ENCODE measurements at places on chromosomes 11 and 22.

DNA sequence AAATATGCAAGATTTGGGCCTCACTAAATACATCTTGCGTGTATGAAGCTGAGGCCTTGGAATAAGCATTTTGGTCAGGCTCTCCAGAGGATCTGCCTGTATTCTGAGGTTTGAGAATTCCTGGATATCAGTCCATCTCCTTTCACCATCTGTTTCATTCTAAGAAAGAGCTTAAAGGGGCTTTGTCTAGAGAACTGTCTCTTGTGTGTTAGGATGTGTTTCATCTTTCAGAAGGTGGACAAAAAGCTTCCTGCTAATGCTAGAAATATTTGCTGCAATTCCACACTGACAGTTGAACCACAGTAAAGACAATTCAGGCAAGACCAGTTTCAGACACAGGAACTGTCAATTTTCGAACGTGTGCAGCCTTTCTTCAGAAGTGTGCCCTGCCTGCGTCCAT is 185.4 kb downstream of the DBX1 start:
- no peak for DNase-seq

GRCh38 chr11:16225623-16226022 is 130.7 kb downstream of the SOX6 start:
- no peak for DNase-seq

GRCh38 chr22:48783821-48784266 is 1043.8 kb downstream of the BRD1 start:
- DNase-seq: no peak

GRCh38 chr11:2812371-2812991 is 73.1 kb downstream of the CDKN1C start:
- no peak for DNase-seq

DNA sequence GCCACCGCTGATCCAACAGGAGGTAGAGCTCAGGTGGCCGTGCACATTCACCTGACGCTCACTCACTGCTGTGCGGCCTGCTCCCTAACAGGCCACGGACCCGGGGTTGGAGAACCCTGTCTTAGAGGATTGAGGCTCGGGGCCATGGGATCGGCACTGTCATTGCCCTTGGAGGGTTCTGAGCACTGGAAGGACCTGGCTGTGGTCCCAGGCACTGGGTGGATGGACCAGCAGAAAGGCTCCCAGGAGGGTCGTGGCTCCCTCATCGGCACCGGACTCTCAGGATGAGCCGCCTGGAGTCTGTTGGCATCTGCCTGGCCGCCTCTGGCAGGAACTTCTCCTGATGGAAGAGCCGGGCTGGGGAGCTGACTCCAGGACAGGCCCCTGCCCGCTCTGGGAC is 6.5 kb downstream of the KCNQ1 start:
- DNase-seq: no peak

DNA sequence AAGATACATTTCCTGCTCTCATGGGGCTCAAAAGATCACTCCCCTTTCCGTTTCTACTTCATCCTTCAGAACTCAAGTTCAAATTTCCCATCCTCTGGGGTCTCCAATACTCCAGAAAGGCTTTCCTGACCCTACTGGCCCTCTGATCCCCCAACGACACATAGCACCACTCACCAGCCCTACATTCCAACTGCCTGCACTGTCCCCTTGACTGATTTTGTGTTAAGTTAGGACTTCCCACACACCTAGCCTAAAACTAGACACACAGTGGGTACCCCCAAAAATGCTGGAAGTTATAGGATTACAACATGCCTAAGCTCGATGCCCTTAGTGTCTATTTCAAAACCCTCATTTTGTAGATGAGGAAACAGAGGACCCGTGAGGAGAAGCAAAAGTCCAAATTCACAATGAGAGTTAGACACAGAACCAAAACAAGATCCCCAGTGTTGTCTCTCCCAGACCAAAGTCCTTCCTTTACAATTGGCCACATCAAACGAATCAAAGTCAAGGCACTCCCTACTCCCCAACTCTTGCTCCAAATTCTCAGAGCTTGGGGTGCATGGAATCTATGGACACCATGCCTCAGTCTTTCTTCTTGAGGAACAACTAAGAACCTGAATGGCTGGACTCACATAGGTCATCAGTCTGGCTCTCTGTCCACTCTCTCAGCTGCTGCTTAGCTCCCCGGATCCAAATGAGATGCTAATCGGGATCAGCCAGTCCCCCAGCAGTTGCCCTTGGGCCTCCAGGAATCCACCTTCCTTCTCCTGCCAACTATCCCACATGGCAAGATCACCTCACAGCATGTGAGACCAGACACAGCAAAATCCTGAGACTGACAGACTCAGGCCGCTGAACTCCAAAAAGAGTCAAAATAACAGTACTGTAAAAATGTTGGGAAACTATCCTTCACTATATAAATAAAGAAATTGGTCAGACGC is 1.7 kb downstream of the CLPB start:
- no peak for DNase-seq

DNA sequence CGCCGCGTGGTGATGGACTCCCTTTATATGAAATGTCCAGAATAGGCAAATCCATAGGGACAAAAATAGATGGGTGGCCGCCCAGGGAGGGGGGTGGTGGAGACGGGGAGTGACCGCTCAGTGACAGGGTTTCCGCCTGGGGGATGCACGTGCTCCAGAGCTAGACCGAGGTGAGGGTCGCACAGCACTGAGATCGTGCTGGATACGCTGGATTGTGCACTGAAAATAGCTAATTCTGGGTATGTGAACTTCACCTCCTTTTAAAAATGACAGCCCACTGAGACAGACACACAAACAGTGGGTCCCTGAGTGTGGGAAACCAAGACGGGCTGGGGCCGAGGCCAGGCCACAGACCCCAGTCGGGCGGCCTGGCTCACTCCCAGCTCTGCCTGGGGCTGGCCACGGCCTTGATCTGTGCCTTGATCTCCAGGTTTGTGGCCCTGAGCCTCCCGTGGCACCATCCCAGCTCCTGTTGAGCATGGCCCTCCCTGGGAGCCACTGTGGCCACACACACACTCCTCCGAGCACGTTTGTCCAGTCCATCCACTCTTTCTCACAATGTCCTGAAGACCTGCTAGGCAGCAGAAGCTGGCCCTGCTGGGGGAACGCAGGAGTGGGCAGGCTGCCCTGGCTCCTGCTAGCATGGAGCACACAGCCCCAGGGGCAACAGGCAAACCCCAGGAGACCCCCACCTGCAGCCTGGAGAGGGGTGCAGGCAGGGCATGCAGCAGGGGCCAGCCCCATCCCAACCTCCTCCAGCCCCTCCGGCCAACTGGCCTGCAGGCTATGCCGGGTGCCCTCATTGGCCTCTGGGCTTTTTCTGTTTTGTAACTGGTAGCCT is 41.0 kb upstream of the TH start:
- DNase-seq: no peak

DNA sequence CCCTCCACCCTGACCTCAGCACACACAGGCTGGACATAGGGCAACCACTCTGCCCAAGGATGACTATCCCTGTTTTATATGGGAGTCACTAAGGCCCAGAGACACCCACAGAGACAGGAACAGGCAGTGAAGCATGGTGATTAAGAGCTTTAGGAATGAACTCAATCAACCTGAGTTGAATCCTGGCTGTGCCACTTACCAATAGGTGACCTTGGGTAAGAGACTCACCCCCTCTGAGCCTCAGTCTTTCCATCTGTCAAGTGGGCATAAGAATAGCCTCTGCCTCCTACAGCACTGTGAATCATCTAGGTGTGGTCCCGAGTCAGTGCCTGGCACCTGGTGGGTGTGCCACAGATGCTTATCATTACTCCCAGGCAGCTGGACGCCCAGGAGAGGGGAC is 6.8 kb downstream of the CRYBB1 start:
- DNase-seq: no peak

GRCh38 chr11:126587541-126587940 is 232.1 kb downstream of the ST3GAL4 start:
- DNase-seq: no peak

DNA sequence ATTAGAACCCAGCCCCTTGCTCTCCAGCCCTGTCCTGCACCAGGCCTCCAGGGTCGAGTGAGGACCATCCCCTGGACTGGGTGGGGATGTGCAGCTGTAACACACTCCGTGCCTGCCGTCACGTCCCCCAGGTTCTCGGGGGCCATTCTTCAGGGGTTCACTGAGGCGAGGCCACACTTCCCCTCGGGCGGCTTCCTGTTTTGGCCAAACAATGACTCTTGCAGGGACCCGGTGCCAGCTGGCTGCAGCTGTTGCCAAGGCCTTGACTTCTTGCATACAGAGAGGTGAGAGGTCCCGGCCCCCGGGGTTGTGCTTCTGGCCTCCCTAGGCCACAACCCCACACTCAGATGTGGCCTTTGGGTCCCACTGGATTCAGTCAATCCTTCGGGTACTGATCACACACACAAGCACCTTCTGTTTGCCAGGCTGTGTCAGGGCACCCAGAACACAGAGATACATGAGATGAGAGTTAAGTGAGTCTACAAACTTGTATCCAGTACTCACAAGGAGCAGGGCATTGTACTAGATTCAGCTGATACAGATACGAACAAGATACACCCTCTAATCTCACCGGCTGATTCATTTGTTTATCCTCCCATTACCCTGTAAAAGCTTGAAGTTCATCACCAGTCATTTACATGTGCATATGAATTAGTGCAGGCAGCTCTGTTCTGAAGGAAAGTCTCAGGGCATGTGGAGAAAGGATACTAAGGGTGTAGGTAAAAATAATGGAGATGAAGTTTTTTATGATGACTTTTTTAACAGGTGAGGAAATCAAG is 32.9 kb downstream of the LRRC32 start:
- no peak for DNase-seq

DNA sequence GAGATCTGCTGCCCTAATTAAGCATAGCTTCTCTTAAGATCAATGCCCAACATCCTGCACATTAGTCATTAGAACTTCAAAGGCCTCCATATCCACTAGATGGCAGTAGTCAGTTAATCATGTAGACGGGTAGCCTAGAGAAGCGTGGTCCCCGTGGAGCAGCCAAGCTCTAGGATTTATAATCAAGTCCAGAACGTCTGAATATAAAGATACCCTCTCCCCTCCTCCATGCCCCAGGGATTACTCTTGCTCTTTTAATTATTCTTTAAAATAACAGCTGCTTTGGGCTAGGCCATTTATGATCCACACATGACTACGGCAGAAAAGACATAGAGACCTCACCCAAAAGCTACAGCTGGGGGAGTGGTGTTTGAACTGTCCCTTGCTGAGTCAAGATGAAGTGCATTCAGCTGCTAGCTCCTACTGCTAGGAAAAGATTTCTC is 327.6 kb upstream of the PLET1 start:
- peak; percentile 55 for DNase-seq

DNA sequence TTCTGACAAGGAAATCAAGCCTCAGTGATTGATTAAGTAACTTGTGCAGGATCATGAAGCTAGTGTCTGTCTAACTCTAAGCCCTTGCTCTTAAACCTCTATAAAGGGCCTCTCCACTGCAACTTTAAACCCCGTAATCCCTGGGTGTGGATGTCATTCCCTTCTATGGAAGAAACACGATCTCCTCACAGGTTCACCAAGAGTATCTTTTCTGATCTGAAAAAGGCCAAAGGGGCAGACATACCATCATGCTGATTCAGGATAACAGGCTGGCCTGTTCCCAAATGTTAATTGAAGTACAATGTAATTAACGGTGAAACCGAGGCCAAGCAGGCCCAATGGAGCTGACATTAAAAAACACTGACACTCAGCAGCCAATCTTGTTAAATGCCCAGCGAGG is 17.1 kb downstream of the TTC12 start:
- no peak for DNase-seq

DNA sequence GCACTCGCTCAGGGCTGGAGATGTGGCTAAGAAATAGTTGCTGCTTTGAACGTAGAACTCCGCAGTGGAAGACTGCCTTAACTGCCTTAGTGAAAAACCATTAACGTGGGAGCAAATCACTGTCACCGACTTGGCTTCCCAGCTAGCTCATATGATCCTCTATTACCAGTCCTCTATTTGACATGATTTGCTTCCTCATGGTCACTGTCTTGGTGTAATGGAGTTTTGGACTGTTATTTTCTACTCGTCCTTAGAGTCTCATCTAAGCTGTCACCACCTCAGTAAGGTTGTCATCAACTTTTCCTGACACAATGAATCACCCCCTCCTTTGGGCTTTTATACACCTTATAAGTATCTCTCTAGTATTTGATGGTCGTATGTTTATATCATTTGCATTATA is 167.1 kb upstream of the NARS2 start:
- no peak for DNase-seq

DNA sequence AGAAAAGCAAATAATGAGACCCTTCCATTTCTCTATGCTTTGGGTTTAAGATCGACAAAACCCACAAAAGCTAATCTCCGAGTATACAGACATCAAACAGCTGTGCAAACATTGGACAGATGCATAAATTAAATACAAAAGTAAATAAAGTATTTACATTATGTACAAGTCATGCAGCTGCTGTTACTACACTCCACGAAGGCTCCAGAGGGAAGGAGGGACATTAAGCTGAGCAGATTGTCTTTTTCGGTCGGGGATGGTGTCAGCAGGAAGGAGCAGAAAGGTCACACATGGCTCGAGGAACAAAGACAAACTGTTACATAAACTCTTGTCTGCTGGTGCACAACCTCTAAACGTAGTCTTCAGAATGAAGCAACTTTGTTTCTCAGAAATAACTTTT is 88.8 kb upstream of the BARX2 start:
- no peak for DNase-seq

DNA sequence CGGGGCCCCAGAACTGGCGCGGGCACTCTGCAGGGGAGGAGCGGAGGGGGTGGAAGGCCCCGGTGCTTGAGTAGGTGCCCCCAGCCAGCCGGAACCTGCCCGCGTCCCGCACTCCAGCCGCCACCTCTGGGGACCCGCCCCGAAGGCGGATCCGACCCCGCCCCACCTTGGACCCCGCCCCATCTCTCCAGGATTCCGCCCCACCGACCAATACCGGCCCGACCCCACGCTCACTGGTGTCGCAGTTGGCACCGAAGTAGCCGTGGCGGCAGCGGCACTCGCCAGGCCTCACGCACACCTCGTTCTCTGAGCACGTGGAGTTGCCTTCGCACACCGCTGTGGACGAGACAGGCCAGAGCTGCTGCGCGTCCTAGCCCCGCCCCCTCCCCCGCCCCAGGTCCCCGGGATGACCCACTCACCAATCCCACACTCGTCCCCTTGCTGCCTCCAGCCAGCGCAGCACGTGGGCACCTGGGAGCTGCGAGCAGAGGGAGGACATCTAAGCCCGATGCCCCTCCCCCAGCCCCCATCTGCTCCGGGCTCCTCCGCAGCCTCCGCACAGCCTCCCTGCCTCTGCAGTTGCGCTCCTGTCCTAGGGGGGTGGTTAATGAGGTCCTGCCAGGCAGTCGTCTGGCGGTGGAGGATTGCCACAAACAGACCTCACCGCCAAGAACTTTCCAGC is 6.0 kb downstream of the SCARF2 start:
- DNase-seq: no peak

DNA sequence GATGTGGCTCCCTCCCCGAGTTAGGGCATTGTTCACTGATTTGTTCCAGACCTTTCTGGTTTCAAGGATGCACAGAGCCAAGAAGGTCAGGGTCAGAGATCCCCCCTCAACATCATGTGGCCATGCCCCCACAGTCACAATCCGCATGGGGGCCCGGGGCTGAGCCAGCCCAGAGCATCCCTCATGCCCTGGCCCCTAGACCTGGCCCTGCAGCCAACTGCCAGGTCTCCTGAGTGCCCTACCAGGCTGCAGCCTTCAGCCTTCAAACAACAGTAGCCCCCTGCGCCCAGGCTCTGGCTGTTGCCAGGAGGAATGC is 142.4 kb downstream of the CRYBB2 start:
- DNase-seq: no peak
